Hematopoietic multipotent progenitor cell treated with erythropoietin and hydrocortisone succinate and interleukin-3 and kit ligand, for 8 days (in vitro differentiated cells): ENCODE measurements at places on chromosomes 4 and X.

DNA sequence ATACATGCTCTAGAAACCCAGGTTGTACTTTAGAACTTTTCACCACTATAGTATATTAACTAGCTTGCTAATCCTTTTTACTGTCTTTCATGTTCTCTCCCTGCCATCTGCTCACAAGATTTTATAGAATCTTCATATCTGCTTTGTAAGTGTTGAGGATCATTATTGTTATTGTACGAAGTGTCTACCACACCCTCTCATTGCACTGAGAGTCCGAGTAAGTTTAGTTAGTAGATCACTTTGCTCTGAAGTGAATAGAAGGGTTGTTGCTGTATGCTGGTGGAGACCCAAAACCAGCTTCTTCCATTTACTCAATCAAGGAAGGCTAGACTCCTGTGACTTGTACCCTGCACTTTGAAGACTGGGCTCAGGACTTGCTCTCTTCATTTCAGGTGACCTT lies 17.1 kb downstream of the GAB1 start:
- no peak for DNase-seq

DNA sequence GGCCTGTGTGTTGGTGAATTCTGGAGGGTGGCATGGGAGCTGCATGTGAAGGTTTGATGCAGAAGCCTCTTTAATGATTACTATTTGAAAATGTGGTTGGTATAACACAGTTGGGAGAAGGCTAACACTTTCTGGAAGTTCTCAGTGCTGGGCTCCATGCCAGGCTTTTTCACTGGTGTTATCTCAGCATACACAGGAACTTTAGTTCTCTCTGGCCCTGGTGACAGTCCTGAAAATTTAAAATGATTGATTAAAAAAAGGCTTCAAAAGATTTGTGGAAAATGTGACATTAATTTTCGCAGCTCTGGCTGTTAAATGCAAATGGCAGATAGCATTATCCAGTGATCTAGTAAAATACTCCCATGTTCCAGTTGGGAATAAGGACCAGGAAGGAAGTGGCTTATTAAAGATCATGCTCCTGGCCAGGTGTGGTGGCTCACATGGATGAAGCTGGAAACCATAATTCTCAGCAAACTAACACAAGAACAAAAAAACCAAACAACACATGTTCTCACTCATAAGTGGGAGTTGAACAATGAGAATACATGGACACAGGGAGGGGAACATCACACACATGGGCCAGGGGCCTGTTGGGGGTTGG lies 36.6 kb downstream of the DIPK2B start:
- DNase-seq: peak; percentile 76

GRCh38 chr4:80141543-80141942 lies 55.8 kb upstream of the PRDM8 start:
- DNase-seq: no peak

DNA sequence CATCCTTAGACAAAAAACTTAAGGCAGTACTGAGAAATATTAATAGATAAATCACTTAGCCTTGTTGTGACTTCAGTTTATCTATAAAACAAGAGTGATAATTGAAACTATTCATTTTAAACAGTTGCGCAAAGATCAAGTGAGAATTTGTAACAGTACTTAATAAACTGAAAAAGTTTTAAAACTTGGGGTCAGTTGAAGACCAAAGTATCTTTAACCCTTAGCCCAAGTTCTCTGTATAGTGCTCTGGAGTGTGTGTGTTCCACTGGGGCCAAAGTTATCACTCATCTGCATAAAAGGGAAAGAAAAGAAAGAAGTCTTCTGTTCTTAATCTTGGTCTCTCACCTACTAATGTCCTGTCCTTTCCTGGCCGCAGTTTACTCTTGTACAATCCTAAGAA lies 11.3 kb downstream of the SMIM14 start:
- DNase-seq: no peak

DNA sequence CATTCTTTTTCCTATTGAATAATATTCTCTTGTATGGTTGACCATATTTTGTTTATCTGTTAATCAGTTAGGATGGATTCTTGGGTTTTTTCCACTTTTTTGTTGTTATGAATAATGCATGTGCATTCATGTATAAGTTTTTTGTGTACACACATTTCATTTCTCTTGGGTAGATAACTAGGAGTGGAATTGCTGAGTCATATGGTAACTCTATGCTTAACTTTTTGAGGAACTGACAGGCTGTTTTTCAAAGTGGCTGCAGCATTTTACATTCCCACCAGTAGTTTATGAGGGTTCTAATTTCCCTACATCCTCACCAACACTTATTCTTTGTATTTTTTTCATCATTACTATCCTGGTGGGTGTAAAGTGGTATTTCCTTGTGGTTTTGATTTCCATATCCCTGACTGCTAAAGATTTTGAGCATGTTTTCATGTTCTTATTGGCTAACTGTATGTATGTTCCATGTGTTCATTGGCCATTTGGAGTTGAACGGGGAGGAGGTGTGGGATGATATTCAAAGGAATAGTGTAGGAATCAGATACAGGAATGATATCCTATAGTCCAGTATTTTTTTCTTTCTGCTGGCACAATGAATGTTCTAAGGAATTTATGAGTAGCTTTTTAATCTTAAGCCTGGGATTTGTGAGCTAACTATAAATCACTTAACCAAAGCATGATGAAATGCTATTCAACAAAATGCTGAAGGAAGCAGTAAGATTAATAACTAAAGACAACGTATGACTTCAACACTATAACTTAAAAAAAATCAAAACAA lies 114.3 kb downstream of the AMELX start:
- DNase-seq: peak; percentile 48

- DNase-seq: peak; percentile 89
Measured at GRCh38 chr4:1579901-1580691, 104.0 kb downstream of the FAM53A start.

DNA sequence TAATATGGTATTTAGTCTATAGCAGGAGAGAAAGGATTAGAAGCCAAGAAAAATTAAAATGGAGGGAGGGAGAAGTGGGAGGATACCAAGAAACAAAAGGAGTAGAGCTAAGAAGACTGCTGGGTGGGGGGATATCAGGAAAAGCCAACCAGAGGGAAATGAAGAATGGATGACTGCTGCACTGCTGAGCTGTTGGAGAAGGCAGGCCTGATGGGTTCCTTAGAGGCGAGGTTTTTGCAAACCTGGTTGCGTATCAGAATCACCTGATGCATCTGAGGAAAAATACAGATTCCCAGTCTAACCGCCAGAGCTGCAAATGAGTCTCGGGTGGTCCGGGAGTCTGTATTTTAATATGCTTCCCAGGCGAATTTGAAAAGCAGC lies 1.5 kb downstream of the PGRMC1 start:
- no peak for DNase-seq

GRCh38 chr4:176320976-176321361 lies 1.2 kb downstream of the SPCS3 start:
- peak; percentile 22 for DNase-seq

DNA sequence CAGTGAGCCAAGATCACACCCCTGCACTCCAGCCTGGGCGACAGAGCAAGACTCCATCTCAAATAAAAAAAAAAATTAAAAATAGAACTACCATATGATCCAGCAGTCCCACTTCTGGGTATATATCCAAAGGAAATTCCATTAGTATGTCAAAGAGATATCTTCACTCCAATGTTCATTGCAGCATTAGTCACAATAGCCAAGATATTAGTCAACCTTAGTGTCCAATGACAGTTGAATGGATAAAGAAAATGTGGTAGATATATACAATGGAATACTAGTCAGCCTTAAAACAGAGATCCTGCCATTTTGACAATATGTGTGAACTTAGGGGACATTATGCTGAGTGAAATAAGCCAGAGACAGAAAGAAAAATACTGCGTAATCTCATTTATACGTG lies 49.4 kb downstream of the C4orf46 start:
- no peak for DNase-seq

DNA sequence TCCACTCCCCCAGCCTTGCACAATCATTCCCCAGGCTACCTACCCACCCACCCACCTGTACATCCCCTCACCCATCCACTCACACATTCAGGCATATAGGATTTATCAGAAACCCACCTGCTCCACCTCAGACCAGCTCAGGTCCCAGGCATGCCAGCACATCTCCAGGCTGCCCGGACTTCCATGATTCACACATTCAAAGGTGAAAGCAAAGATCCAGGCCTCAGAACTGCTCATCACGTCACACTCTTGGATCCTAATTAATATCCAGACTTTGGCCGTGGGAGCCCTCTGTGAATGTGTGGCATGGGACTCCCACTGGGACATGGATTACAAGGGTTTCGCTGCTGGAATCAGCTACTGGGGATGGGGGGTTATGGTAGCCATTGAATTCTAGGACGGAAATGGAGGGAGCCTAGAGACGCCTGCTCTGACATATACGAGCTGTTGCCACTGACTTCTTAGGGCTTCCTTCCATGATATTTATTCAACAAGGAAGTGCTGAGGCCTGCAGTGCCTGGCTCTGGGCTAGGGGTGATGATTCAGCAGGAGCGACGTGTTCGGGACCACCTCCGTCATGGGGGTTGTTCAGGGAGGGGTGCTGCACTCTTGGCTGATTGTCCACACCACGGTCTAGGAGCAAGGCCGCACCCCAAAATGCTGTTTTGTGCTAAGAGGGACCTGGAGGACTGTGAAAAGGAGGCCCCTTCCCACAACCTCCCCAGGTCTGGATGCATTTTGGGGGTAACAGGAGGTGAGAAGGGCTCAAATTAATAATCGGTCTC lies 56.9 kb upstream of the ADRA2C start:
- DNase-seq: no peak

- no peak for DNase-seq
Measured at GRCh38 chrX:46461660-46462191, 83.5 kb downstream of the ZNF674 start.

DNA sequence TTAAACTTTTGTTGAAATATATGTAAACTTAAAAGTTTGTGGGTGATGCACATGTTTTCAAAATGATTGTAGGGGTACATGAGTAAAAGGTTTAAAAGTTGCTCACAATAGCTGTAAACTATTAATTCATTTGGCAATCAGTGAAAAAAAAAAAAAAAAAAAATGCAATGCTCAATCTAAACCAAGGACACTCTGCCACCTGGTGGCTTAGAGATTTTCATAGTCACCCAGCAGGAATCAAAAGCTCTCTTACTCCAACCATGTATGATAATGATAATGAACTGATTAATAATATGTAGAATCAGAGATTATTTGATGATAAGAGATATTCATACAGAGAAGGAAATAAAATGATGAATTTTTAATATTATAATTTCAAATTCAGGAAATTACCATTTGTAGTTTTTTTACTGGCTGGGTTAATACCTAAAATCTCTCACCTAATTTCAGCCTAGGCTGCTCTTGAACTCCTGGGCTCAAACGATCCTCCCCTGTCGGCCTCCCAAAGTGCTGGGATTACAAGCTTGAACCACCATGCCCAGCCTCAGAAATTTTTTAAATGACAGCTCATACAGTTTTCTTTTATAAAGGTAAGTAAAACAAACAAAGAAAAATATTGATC lies 46.9 kb upstream of the SLC25A4 start:
- DNase-seq: peak; percentile 67

DNA sequence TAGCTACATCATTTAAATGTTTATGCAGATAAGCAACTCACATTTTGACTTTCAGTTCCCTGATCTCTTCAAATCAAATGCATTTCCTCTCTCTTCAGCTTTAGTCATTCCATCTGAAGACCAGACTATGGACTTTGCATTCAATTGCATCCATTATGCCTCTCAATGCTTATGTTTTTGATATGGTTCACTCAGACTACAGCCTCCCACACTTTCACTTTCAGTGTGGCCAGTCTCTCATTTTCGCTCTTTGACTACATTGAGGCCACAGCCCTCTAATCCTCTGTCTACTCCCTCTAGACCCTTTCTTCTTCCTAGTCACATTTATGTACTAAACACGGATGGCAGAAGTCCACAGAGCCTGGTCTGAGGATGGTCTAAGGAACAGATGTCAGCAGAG lies 24.5 kb upstream of the VEGFC start:
- no peak for DNase-seq

- DNase-seq: no peak
Measured at GRCh38 chr4:186838295-186838694, 114.6 kb upstream of the FAT1 start.

GRCh38 chr4:24472161-24472510 lies 112.2 kb downstream of the DHX15 start:
- DNase-seq: no peak
